ENCODE measurements at places on chromosomes 6 and 20.

- no peak for DNase-seq
Observed at GRCh38 chr20:56860413-56860812, 231.3 kb downstream of the TFAP2C start.

DNA sequence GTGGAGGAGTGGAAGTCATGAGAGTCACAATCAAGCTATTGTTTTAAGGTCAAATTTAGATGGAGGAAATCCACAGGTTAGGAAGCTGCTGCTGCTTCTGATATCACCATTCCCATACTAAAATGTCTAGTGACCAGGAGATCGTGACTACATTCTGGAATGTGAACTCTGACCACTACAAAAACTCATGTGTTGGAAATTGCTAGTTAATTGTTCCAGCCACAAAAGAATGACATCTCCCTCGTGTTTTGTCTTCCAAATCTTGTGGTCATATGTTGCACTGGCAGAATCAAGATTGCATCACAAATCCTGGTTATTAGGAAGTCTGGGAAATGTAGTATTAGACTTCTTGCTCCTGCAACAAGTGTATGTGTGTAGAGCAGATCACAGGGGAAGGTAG, 441.9 kb downstream of the CD109 start:
- no peak for DNase-seq

DNA sequence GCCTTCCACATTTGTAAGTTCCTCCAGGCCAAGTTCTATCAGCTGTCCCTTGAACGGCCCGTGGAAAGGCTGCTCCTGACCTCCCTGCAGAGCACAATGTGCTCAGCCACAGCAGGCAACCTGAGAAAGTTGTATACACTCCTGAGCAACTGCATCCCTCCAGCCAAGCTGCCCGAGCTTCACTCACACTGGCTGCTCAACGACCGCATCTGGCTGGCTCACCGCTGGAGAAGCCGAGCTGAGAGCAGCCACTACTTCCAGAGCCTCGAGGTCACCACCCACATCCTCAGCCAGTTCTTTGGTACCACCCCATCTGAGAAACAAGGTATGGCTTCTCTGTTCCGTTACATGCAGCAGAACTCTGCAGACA, 2.1 kb downstream of the ZSWIM1 start:
- DNase-seq = no peak

DNA sequence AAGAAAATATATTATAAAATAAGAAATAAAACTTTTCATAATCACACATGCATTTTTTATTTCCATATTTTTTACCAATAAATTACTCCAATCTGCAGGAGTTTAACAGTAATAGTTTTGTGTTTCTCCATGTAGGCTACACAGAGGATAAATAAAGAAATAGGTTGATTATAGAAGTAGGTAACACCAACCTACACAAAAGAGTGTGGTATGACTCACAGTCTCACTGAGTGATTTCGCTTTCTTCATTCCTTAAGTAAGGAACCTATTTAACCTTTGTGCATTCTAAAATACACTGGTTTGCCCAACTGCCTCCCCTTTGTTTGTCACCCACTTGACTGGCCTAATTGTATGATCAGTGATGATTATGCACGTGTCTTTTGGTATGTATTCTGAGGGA, 244.2 kb upstream of the RIMS1 start:
- no peak for DNase-seq

DNA sequence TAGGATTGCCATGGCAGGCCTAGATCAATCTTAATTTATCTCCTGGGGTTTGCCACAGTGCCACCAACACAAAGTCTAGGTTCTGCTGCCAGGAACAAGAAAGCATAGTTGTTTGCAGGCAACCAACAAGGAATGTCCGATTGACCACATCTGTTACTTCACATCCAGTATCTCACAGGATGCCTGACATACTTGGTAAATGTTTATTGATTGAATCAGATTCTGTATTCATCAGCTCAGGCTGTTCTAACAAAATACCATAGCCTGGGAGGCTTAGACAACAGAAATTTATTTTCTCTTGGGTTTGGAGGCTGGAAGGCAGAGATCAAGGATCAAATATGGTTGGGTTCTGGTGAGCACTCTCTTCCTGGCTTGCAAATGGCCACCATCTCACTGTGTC, 26.3 kb upstream of the MC3R start:
- DNase-seq = no peak

DNA sequence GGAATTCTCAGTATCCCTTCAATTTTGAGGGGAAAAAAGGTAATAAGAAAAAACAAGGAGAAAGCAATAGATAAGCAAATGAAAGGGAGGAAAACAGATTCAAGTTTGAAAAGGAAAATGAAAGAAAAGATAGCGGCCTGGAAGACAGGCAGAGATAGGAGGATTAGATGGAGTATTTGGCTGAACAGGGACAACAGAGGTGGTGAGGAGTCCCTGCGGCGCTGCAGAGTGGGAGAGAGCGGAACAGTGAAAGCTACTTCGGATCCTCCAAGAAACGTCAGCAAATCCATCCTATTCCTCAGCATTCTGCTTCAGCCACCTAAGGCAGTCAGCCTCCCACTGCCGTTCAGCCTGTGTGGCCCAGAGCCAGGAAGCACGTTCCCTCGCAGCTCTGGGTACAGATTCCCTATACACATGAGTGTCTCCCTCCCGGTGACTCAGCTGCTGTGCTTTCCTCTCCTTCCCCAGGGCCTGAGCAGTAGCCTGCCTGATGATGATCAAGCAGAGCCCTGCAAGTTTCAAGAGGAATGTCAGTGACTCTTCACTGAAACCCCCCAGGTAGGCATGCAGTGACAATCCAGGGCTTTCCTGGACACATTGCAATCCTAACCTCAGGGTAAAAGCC, 43.4 kb upstream of the CDYL start:
- peak; percentile 71 for DNase-seq

DNA sequence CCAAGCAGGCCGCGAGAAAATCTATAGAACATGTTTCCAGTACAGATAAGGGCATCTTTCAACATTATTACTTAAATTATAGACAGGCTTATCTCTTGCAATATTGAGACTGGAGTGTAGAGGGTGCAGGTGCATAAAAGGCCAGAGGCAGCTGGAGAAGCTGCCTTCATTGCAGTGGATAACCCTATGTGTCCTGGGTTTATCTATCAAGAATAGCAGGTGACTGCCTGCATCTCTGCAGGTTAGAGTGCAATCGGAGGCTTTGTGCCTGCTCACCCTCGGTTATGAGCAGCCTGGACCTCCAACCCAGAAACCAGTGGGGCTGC, 28.7 kb upstream of the ECI2 start:
- no peak for DNase-seq

GRCh38 chr6:106370639-106371038, 10.1 kb downstream of the CRYBG1 start:
- no peak for DNase-seq

DNA sequence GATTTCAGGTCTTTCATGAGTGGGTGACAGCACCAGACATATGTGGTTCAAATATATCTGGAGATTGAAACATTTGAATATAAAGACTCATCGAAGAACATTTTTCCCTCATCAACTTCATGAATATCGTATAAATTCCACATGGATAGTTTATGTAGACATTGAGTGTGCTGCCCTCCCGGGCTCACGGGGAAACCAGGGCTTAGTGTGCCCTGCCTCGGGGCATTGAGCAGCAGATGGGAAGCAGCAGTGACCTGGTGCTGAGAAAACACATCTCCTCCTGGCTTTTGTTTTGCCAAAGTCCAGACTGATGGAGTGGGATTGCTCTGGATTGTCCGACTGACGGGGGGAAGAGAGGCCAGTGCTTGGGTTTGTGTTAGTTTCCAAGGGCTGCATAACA, 17.8 kb upstream of the SLC2A12 start:
- DNase-seq = no peak

DNA sequence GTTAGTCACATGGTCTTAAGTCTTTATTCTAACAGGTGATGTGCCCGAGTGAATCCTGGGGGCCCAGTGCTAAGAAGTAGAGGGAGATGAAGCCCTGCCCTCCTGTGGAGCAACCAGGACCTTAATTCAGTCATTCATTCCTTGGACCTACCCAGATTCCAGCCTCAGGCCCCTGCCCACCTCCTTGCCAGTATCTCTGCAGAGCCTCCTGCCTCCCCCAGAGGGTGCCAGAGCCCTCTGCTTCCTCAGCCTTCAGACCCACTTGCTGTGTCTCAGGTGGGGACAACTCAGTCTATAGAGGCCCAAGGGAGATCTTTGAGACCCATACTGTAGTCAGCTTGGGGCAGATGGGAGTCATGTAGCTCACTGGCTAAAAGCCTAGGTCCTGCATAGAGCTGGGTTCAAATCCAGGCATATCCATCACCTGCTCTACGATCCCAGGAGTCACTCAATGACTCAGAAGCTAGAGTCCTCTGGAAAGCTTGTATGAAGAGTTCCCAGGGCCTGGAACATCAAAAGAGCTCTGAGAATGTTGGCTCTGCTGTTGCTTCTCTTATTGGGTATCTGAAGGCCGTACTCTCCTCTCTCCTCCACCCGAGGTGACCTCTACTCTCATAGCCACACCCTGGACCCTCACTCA, 3.9 kb upstream of the SIGLEC1 start:
- no peak for DNase-seq

GRCh38 chr20:60966031-60966430, 286.0 kb upstream of the CDH4 start:
- DNase-seq = no peak

DNA sequence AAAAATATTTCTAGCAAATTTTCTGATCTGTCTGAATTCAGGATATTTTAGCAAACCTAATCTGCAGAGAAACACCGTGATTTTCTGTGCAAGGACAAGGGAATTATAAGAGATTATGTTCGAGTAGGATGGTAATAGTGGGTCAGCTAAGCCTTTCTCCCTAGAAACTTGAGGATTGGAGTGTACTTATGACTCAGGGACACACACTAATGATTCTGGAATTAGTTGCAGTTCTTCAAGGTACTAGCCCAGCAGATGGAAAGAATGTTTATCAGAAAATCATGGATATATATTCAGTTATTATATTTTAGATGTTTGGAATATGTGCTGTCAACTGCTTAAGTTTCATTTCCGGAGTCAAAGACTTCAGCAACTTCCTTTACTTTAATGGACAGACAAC, 177.1 kb upstream of the MAP3K7 start:
- no peak for DNase-seq

DNA sequence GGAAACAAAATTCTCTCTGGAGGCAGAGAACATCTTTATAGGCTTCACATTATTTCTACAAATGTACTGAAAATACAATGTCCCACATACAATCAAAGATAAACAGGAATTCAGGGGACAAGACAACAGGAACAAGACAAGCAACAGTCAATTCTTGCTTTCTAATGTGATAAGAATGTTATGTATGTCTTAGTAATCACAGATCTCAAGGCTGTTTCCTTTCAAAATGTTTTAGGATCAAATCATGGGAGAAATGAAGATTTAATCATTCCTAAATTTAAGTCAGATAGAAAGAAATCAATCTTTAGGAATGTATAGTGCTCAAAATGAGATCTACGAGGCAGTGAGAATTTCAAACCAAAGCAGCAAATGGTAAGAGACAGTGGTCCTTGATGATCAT, 32.1 kb downstream of the NEDD9 start:
- DNase-seq = no peak

DNA sequence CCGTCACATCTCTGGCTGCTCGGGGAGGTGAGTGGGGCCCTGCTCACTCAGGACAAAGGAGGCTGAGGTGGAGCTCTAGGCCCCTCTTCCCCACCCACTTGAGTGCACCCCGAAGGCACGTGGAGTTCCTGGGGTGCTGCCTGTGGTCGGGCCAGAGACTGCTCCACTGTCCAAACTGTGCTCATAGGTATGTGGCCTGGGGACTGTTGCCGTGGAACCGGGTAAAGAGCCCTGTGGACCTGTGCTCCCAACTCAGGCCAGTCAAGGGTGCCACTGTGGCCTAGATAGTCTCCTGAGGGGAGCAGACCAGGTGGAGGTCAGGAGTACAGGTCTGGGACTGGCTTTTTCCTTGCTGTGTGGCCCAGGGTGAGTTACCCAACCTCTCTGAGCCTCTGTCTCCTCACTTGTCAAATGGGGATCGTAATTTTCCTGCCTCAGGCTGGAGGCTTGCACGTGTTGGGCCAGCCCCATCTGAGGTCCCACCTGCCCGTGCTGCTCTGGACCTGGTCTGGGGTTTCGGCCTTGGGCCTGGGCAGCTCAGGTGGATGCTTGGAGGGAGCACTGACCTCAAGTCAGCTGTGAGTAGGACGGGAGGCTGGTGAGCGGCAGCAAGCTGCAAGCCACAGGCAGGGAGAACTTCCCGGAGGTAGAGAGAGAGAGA, 12.4 kb upstream of the NPBWR2 start:
- peak; percentile 21 for DNase-seq

DNA sequence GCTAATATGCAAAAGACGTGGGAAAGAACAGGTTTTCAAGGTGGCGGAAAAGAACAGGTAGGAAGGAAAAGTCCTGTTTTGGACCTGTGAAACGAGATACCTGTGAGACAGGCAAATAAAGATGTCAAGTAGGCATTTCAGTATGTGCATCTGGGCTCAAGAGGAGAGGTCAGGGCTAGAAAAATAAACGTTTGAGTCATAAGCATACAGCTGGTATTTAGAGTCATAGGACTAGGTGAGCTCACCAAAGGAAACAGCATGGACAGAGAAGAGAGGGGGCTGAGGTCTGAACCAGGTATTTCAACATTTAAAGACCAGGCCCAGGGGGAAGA, 14.9 kb downstream of the MTFR2 start:
- DNase-seq = no peak

DNA sequence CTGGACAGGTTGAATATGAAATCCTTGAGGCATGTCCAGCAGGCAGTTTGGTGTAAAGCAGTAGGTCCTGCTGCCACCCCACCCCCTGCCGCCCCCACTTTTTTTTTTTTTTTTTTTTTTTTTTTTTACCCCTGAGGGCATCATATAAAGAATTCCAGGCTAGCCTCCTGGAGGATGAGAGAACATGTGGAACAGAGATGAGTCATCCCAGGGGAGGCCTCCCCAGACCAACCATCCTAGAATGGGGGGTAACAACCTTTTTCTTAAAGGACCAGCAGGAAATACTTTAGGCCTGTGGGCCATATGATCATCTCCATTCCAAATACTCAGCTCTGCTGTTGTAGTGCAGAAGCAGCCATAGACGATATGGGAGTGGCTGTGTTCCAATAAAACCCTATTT, 170.9 kb downstream of the GJA10 start:
- DNase-seq = no peak

GRCh38 chr6:107959392-107959791, 1.4 kb upstream of the SEC63 start:
- no peak for DNase-seq

- DNase-seq = no peak
Observed at GRCh38 chr20:23021541-23021940, 13.6 kb upstream of the SSTR4 start.

GRCh38 chr6:15588971-15589634, 73.7 kb downstream of the DTNBP1 start:
- DNase-seq = no peak

GRCh38 chr6:149289966-149290365, 27.5 kb upstream of the TAB2 start:
- no peak for DNase-seq

- DNase-seq = no peak
Observed at GRCh38 chr6:85712346-85712745, 69.7 kb upstream of the SYNCRIP start.

- no peak for DNase-seq
Observed at GRCh38 chr20:15288106-15288505, 950.7 kb upstream of the FLRT3 start.

GRCh38 chr6:90123831-90124230, 172.8 kb downstream of the BACH2 start:
- DNase-seq = no peak
